Activated CD4-positive, alpha-beta T cell treated with anti-CD3 and anti-CD28 coated beads, Interleukin-2, Interleukin-4, amounts not matched to agents 100 ng/mL and 50 ng/mL, durations not matched to agents 16 hours and 8 hours (primary cell): ENCODE measurements at places on chromosomes 7 and 10.

DNA sequence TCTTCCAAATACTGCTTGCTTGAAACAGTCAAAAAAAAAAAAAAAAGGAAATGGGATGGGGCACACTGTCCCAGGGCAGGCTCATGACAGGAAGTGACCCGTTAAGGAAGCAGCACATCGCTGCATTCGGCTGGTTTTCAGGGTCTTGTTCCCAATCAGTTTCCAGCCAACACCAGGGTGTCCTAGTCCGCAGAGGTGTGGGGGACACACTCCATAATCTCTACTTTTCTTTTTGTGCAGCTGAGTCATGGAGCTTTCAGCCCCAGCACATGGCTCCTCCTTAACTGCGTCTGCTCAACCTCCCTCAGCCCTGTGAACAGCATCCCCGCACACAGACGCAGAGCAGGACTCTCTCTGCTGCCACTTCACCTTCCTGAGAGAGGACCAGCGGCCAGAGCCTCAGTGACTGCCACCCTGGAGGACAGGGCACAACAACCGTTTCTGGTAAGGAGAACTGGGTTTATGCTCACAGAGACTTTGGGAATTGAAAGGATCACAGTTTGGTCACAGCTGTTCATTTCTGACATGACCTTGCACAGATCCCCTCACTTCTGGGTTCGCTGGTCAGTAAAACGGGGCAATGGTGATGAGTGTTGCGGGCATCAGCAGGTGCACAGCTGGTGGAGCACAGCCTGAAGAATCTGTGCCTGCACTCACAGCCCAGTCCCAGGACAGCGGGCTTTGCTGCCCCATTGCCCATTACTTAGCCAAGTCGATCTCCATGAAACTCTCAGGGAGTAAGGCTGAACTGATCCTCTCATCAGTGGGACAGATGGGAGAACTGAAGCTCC is at the start of gene GIMAP5:
TSS of gene GIMAP5 (plus strand) at position 154 of the 791 bp plus-strand sequence. CDS start 3,467 bp downstream, outside the sequence.
- DNase-seq: no peak

DNA sequence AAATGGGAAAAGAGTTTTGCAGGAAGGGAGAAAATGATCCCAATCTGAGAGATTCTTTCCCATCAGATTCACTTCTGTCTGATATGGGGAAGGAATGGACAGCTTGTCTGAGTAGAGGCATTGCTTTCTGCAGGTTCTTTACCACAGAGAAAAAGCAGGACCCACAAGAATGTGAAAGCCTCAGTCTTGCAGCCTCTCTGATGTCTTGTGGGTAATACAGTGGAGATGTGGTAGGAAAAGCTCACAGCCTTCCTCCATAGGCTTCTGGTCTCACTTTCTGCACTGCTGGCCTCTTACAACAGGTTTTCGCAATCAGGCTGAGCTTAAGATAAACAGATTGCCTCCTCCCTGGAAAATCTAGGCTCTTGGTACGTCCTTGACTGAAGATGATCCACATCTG is 551 bp downstream of the IFIT1 start:
- no peak for DNase-seq

DNA sequence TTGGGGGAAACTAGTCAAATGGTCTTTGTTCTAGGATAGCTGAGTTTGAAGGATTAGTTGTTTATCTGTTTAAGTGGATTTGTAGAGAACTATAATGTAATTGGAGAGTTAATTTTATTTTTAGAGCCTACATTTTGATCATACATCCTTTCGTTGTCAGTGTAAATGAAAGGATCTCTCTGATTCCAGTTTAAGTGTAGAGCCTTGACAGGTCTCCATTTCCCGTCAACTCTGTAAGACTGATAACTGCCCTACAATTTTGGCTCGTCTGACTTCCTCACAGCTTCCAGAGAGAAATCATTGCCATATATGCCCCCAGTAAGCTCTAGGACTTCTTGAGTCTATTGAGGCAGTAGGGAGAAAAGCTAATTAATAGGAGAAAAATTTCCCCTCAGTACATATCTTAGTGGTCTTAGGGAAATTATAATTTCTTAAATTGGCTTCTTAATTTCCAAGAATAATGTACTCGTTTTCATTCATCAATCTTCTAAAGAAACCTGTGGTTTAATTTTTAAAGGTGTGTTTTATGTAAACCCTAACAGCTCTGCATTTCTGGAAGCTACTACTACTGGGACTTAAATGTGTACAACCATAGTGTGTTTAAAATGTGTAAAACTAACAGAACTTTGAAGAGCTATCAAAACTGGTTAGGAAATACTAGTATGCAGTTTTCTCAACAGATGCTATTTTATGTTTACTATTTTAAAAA is 3.8 kb downstream of the KMT2E start:
- DNase-seq: peak; percentile 36

- DNase-seq: no peak
Measured at GRCh38 chr7:115552766-115553165, 477.8 kb downstream of the TFEC start.

GRCh38 chr7:90966346-90966745 is 297.9 kb upstream of the FZD1 start:
- DNase-seq: no peak

GRCh38 chr10:32958085-32959005 is at the start of gene ITGB1:
Gene ITGB1 (minus strand): TSS chr10:32958230. CDS start chr10:32935558, 22,672 bp downstream.
- peak; percentile 87 for DNase-seq

DNA sequence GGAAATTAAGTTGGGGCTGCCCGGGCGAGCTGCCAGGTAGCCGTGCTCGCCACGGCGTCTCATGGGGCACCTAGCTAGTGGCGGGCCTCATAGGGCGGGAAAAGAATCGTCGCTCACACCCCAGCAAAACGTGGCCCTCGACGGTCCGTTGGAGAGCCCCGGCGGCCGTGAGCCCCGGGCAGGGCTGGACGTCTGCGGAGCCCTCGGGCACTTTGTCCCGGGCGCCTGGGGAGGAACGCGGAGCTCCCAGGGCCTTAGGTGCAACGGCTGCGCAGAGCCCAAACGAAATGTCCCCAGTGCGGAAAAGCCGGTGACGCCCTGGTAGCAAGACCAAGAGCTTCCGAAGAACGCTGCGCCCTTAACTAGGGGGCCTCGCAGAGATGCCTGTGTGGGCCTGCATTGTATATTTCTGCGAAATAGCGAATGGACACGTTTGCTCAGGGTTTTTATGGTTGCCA is 866 bp upstream of the SFMBT2 start:
- DNase-seq: no peak

DNA sequence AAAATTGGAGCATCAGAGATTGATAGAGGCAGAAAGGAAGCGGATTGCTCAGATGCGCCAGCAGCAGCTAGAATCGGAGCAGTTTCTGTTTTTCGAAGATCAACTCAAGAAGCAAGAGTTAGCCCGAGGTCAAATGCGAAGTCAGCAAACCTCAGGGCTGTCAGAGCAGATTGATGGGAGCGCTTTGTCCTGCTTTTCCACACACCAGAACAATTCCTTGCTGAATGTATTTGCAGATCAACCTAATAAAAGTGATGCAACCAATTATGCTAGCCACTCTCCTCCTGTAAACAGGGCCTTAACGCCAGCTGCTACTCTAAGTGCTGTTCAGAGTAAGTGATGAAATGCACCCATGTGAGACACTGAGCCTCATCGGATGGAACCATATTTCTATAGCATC is 33.1 kb downstream of the STAMBPL1 start:
- DNase-seq: no peak

GRCh38 chr7:80453699-80454340 is 58.0 kb downstream of the GNAT3 start:
- no peak for DNase-seq

GRCh38 chr10:77405771-77406241 is 231.8 kb downstream of the KCNMA1 start:
- DNase-seq: no peak

GRCh38 chr7:31096877-31097258 is 44.8 kb downstream of the ADCYAP1R1 start:
- DNase-seq: no peak

- DNase-seq: peak; percentile 43
Measured at GRCh38 chr7:88217675-88218428, 2.0 kb downstream of the SRI start.

- DNase-seq: no peak
Measured at GRCh38 chr10:118374404-118374803, 32.3 kb upstream of the FAM204A start.

DNA sequence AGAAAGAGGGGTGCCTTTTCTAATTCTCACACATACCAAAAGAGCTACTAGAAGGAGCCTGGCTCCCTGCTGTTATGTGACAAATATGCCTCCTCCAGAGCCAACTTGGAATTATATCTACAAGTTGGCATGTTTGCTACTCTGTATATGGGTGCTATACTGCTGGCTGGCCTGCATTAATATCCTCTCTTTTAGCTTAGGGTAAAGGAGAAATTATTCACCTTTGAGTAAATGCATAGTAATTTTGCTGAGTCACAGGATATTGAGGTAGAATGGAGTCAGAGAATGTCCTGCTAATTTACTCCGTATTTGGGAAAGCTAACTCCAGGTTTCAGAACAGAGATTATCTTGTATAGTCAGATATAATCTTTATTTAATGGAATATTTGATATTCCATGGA is 24.2 kb upstream of the LIPN start:
- DNase-seq: no peak

DNA sequence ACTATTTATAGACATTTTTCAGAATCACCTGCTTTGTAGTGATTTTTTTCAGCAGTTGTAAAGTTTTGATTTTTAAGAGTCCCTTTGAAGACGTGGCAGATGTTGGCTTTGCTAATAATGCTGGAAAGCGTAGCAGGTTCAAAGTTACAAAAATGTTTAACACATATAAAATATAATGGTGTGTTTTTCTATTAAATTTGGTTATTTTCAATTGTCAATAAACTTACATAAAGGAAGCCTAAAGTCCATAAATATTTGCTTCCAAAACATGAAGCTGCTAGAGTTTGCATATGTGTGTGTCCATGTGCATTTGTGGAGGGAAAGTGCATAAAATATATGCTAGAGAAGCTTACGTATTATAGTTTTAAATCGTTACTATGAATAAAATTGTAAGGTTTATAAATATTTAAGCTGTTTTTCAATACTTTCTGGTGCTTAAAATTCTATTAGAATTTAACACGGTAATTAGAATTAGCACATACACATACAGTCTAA is 3.7 kb downstream of the MEOX2 start:
- DNase-seq: no peak

DNA sequence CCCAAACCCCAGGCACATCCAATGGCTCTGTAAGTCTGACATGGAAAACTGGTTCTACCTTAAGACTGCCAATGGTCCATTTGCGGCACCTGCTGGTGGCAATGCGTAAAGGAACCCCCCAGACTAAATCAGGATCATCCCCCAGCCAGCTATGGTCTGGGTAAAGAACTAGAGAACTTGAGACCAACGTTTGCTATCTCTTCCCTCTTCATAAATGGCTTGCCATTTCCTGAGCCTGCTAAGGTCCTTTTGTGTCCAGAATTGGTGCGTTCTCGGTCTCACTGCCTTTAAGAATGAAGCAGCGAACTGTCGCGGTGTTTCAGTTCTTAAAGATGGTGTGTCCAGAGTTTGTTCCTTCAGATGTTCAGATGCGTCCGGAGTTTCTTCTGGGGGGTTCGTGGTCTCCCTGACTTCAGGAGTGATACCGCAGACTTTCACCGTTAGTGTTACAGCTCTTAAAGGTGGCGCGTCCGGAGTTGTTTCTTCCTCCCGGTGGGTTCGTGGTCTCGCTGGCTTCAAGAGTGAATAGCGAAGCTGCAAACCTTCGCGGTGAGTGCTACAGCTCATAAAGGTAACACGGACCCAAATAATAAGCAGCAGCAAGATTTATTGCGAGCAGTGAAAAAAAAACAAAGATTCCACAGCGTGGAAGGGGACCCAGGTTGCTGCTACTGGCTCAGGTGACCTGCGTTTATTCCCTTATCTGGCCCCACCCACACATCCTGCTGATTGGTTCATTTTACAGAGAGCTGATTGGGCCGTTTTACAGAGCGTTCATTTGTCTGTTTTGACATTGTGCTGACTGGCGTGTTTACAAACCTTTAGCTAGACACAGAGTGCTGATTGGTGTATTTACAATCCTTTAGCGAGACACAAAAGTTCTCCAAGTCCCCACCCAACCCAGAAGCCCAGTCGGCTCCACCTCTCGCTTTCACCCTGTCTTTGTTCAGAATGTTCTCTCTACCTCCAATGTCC is 95.4 kb downstream of the ELMO1 start:
- peak; percentile 81 for DNase-seq

DNA sequence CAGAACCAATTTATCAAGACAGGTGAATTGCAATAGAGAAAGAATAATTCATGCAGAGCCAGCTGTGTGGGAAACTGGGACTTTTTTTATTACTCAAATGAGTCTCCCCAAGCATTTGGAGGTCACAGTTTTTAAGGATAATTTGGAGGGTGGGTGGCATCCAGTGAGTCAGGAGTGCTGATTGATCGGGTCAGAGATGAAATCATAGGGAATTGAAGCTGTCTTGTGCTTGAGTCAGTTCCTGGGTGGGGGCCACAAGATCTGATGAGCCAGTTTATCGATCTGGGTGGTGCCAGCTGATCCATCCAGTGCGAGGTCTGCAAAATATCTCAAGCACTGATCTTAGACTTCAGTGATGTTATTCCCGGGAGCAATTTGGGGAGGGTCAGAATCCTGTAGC is 9.9 kb upstream of the MYO1G start:
- DNase-seq: no peak

- DNase-seq: no peak
Measured at GRCh38 chr7:79453558-79454360, at the start of gene MAGI2. Gene MAGI2 (minus strand): TSS chr7:79453667. CDS start chr7:79453320, 347 bp downstream.

- no peak for DNase-seq
Measured at GRCh38 chr7:98213888-98214810, 2.9 kb downstream of the BHLHA15 start.

DNA sequence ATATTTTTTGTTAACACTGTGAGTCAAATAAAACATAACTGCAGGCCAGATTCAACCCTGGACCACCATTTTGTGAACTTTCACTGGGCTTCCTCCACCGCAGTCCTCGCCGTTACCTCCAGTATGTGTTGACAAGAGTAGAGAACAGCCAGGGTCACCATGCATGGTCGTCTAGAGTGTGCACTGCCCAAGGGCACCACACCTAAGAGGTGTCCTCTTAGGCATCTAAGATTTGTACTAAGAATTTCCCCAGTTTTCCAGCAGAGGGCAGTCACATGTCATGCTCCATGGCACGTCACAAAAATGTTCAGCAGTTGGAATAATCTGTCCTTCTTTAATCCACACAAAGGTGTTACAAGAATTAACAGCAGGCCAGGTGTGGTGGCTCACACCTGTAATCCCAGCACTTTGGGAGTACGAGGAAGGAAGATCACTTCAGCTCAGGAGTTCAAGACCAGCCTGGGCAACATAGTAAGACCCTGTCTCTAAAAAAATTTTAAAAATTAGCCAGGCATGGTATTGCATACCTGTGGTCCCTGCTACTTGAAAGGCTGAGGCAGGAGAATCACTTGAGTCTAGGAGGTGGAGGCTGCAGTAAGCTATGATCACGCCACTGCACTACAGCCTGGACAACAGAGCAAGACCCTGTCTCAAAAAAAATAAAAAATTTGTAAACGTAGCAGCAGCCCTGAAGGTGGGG is 71.2 kb upstream of the FOXK1 start:
- DNase-seq: peak; percentile 67
